Testis (tissue), 5 donors: ENCODE measurements at places on chromosomes 6 and 20. TPM values are rescaled to one million over a fixed set of nuclear protein-coding genes. Genes with fewer than 3 reads are reported as not detected.
A peak's percentile ranks its signal among the peaks of the same experiment; 100 is the strongest.

ATRN gene
- 43.8 TPM for polyA plus RNA-seq

KCNQ2 gene
- polyA plus RNA-seq = 36.2 TPM

TBXT gene
- polyA plus RNA-seq = 0.26 TPM

KAT14 gene
- 19.8 TPM for polyA plus RNA-seq

COL9A1 gene
- polyA plus RNA-seq = 8.1 TPM

PLA2G7 gene
- 2.1 TPM for polyA plus RNA-seq

VGLL2 gene
- polyA plus RNA-seq = 1.7 TPM

PDRG1 gene
- 70.1 TPM for polyA plus RNA-seq

PRDM1 gene
- polyA plus RNA-seq = 3.3 TPM

CALHM4 gene
- 1.2 TPM for polyA plus RNA-seq

NKAPL gene
- 27.2 TPM for polyA plus RNA-seq

GNMT gene
- polyA plus RNA-seq = 0.83 TPM

RIPOR2 gene
- 15.1 TPM for polyA plus RNA-seq

STAU1 gene
- polyA plus RNA-seq = 77.3 TPM

SLX4IP gene
- 3.8 TPM for polyA plus RNA-seq

CCN2 gene
- polyA plus RNA-seq = 50.4 TPM

ADGRF1 gene
- polyA plus RNA-seq = 2.4 TPM

LAMA4 gene
- 37.6 TPM for polyA plus RNA-seq

TNF gene
- polyA plus RNA-seq = 1.1 TPM

GRCh38 chr20:8020314-8021079, 936 bp upstream of the TMX4 start:
- DNase-seq = no peak

DNA sequence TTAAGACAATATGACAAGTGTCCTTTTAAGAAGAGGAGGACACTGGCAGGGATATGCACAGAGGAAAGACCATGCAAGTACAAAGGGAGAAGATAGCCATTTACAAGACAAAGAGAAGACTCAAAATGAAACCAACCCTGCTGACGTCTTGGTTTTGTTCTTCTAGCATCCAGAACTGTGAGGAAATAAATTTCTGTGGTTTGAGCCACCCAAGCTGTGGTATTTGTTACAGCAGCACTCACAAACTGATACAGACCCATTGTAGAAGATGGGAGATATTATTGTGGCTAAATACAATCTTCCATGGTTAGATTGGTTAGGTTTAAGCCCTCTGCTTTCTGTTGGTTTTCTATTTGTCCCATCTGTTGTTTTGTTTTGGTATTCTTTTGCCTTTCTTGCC, 88.6 kb upstream of the SLC35F1 start:
- DNase-seq = no peak

DNA sequence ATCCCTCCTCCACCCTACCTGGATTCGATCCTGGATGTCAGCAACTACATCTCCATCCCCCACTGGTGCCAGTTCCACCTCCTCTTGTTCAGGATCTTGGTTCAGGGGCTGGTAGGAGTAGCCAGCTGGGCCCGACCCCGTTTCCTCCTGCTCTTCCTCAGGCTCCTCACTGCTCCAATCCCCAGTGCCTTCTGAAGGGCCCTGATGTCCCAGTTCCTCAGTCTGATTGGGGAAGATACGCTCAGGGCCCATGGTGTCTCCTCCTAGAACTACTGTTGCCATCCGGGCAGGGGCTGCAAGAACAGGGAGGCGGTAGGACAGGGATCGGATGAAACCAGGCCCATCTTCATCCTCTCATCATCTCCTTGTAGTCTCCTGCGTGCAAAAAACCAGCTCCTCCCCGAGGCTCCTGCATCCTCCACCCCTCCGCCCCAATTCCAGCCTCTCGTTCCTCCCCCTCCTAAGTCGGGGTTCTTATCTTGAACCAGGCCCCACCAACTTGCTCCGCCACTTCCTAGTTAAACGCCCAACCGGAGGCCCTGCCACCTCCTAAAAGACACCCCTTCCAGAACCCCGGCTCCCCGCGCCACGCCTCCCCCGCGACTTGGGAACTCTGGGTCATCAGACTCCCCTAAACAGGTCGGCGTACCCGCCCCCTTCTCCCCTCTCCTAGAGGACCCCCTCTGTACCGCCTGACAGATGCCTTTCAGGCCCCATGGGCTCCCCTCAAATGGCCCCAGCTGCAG, 476 bp downstream of the MEA1 start:
- DNase-seq = no peak

DNA sequence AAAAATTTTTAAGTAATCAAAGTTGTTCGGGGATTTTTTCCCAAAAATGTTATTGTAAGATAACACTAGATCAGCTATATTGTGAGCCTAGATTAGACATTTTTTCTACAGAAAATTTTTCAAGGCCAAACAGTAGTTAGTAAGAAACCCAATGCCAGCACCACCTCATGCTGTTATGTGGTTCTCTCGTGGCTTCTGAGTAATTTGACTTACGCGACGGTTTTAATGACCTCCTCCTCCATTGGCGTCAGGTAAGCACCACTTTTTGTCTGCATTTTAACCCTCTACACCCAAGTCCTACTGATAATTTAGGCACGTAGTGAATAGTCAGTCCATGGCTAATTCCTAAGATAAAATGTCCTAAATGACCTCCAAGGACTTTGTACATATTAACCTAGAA, 9.7 kb downstream of the RPS6KA2 start:
- no peak for DNase-seq

DNA sequence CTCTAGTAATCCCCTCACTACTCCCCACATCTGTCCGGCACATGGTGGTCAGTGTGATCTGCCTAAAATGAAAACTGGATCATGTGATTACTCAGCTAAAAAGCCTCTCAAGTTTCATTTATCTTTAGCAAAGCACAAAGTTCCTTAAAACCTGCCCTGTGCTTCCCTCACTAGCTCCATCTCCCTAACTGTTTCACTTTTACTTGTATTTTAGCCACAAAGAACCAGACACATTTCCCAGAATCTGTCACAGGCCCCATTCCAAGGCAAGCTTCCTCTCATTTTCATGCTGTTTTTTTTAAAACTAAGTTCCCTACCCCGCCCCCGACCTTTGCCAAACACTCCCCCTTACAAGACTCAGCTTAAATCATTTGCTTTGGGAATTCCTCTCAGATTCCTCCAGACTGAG, 8.9 kb upstream of the IGF2R start:
- DNase-seq = peak; percentile 55

GRCh38 chr20:62485062-62485700, 9.4 kb upstream of the GATA5 start:
- peak; percentile 71 for DNase-seq

GRCh38 chr6:35368038-35368887, 25.9 kb downstream of the PPARD start:
- DNase-seq = no peak

DNA sequence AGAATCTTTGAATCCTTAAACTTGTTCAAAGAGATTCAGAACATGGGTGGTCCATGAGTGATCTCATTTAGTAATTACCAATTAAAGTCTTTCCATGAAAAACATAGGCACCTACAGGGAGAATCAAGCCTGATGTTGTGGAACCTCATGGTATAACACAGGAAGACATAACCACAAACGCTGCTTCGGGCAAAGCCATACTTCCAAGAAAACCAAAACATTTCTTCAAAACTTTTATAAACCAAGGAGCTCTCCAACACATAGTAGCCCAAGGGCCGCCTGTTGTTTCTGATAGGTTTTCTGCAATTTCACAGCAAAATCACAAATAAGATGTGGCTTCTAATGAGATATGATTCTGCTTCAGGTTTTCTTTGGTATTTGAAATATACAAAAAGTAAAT, 2.5 kb downstream of the CHD6 start:
- DNase-seq = no peak

DNA sequence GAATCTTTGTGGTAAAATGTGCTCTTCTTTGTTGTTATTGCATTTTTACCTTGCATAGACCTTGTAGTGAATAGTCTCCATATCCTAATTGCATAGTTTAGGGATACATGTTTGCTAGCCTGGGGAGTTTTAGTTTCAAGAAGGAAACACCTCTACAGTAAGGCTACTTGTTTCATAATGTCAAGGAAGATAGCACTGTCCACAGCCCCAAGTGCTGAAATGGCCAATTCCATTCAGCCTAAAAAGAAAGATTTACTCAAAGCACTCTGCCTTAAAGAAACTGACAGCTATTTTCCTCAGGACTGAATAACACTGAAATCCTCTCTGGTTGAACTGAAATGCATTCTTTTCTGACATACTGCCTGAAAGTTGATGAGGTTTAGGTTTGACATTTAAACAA, 2.6 kb downstream of the HCRTR2 start:
- no peak for DNase-seq

- no peak for DNase-seq
These were observed 2.6 kb downstream of the CTSZ start for GRCh38 chr20:59004493-59004762.

DNA sequence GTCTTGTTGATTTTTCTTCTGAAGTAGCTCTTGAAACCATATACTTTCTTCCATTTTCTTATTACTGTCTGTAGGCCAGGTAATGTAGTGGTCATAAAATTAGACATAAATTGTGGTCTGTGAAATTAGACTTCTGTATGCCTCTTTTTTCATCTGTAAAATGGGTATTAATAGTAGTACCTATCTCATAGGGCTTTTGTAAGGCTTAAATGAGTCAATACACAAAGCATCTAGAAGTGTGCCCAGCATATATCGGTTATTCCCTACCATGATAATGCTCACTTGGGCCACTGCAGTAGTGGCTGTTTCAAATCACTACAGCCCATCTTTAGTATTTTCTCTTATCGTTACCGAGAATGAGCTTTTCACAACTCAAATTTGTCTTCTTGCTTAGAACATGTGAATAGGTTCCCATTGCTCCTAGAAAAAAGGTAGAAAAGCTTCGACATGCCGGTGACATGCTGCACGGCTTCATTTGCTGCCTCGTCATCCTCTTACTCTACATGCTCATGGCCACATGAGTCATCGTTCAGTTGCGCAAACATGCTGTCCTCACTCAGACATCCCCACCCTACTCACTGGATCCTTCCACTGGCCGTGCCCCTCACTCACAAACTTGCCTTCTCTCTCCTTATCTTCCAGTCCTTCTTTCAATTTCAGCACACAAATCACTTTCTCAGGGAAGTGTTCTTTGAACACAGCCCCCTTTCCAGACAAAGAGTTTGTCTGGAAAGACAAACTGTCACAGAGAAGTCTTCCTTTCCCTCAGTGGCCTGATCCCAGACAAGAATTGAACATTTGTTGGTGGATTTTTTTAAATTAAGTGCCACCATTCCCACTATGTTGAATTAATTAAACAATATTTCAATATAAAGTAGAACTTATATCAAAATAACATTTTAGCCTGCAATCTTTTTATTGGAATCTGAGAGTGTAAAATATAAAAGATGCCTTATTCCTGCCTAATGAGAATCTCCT, 32.2 kb upstream of the ERVFRD-1 start:
- DNase-seq = peak; percentile 51

GRCh38 chr6:154578004-154578559, 67.6 kb upstream of the CNKSR3 start:
- DNase-seq = no peak

GRCh38 chr20:53274365-53274764, 302.2 kb downstream of the TSHZ2 start:
- no peak for DNase-seq

DNA sequence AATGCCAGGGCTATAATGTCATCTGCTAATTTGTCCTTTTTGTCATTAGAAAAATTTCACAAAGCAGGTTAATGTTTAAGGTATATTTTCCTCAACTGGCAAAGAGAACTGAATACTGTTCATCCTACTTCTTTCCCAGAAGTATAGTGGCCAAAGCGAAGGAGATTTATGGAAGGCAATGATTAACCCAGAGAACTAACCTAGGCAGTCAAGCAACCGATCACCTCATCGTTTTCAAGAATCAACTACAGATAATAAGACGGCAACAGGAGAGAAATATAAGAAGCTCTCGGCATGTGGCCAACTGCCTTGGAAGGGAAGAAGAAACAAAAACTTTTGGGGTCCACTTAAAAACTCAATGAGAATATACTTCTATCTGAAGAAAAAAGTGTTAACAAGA, 38.2 kb downstream of the REV3L start:
- no peak for DNase-seq

- DNase-seq = no peak
These were observed 58.5 kb upstream of the BEND3 start for GRCh38 chr6:107173779-107174178.

GRCh38 chr6:56242346-56242745, 5.0 kb downstream of the COL21A1 start:
- DNase-seq = no peak

DNA sequence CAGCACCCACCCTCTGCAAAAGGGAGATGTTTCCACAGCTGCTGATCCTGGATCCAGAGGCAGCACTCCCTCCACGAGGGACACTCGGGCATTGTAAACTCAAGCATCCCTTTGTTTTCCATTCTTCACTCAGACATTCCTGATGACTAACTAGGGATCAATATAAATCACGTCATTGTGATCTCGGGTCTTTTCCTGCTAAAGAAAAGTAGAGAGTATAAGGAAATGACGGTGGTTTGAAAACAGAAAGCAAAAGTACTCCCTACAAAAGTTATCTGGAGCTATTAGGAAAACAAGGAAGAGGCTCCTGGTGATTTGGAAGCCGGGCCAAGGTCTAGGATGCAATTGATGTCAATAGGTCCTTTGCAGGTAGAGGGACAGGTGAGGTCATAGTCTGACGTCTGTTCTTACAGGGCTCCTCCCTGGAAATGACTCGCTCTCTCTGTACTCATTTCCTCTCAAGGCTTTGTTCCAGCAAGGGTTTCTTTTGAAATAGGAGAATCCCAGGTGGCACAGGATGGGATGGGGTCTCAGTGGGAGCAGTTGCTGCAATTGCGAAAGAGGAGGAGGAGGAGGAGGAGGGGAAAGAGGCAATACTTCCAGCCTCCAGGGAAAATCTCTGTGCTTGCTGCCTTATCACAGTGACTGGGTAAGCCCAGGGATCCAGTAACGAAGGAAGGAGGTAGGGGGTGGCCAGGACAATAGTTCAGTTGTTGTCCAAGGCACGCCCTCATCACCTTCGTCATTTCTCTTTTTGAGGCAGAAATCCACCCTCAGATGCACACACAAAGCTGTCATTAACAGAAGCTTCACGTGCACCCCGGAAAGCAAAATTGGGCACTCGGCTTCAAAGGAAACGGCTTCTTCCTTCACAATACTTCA, 222.8 kb downstream of the LY86 start:
- DNase-seq = peak; percentile 76

- DNase-seq = no peak
These were observed 340.1 kb downstream of the ZFAND3 start for GRCh38 chr6:38159596-38159995.

- no peak for DNase-seq
These were observed 486.5 kb downstream of the RFPL4B start for GRCh38 chr6:112833581-112834131.

DNA sequence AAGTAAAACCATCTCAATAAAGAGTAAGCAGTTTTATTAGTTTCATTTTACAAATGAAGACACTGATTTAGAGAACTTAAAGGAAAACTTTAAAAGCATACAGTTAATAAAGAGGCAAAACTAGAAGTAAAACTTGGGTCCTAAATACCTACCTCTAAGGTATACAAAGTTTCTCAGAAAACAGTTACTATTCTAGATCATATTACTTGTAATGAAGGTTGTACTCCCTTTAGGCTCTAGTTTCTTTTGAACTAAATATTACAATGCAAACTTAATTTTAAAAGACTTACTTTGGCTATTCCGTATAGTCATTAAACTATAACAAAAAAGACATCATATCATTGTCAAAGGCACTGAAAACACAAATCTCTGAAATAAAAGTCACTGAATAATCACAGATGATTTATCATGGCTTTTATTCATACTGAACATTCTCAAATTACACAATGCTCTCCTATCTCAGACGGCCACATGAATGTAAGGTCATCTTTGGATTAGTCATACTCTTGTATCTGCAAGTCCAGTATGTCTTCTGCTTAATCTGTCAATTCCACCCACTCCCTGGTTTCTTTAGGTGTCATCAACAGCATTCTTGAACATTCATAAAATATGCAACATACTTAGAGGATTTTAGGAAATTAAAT, 361.6 kb upstream of the RUNX2 start:
- DNase-seq = no peak
